ENCODE measurements at places on chromosomes 2 and 18.

DNA sequence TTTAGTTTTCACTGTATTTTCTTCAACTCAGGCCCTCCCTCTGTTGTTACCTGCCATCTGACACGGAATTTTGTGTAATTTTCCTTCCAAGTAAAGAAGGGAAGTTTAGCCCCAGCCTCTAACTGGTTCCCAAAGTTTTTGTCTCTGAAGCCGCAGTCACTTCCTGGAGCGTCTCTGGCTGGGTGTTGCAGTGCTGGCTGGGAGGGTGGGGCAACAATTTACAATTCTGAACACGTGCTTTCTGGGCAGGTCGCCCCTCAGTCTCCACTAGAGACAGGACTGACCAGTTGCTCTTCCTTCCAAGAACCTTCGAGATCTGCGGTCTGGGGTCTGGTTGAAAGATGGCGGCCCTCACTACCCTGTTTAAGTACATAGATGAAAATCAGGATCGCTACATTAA is 3.5 kb downstream of the CNDP2 start:
- DNase-seq = peak; percentile 74

DNA sequence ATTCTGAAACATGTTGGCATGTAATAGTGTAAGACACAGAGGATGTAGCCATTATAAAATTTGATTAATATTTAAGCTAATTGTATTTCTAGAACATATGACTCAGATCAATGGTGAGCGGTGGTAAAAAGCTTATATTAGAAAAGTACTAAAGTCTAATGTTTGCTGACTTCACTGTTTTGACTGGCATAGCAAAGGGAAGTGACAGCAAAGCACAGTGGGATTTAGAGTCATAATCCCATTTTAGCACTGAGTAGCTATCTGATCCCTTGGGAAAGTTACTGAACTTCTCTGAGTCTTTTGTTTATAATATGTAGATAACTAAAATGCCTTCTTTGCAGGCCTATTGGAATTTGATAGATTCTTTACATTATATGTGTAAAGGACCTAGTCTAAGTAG is 60.4 kb downstream of the KIAA1328 start:
- peak; percentile 37 for DNase-seq

DNA sequence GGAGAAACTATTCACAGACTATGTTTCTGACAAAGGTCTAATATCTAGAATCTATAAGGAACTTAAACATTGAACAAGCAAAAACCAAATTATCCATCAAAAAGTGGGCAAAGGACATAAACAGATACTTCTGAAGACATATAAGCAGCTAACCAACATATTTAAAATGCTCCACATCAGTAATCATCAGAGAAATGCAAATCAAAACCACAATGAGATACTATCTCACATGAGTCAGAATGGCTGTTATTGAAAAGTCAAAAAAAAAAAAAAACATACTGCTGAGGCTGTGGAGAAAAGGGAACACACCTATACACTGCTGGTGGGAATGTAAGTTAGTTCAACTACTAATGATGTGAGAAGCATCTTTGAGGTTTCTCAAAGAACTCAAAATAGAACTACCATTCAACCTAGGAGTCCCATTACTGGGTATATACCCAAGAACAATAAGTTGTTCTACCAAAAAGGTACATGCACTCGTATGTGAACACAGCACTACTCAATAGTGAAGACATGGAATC is 220.4 kb upstream of the TFPI start:
- no peak for DNase-seq

GRCh38 chr2:212672186-212672585 is 133.6 kb upstream of the ERBB4 start:
- no peak for DNase-seq

GRCh38 chr2:202847693-202848524 is 23.7 kb downstream of the ICA1L start:
- no peak for DNase-seq

- DNase-seq = no peak
These were observed 132.1 kb upstream of the SETBP1 start for GRCh38 chr18:44548291-44549221.

Measured in dermis blood vessel endothelial cell (primary cell).